ENCODE measurements at places on chromosomes 2 and 18.

- no peak for DNase-seq
Measured at GRCh38 chr2:210558708-210559107, 2.3 kb downstream of the CPS1 start.

GRCh38 chr18:79979843-79980242 lies 8.5 kb downstream of the TXNL4A start:
- DNase-seq, result no peak

GRCh38 chr2:17894556-17894955 lies 16.1 kb downstream of the KCNS3 start:
- no peak for DNase-seq

- DNase-seq, result no peak
Measured at GRCh38 chr18:35458677-35459441, 38.9 kb downstream of the INO80C start.

DNA sequence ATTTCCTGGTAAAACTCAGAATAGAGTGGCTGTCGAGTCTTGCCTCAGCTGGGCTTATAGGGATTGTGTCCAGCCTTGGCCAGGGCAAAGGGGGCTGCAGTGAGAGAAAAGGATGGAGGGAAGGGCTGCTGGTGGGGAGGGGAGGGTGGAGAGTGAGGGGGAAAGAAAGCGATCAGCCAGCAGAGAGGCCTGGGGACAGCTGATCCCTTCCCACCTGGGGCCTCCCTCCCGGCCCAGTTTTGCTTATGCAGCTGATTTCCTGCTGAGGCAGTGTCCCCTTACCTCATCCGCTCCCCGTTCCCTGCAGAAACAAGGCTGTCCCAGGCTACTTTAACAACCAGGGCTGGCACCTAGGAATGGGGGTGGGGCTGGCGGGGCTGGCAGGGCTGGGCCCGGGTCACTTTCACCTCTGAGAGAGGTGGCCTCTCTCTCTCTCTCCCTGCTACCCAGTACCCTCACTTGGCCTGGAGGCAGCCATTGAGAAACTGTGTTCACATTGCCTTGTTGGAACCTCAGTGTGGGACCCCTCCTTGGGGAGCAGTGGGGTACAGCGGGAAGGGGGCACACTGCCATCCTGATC lies 12.2 kb upstream of the GMPPA start:
- DNase-seq, result no peak

DNA sequence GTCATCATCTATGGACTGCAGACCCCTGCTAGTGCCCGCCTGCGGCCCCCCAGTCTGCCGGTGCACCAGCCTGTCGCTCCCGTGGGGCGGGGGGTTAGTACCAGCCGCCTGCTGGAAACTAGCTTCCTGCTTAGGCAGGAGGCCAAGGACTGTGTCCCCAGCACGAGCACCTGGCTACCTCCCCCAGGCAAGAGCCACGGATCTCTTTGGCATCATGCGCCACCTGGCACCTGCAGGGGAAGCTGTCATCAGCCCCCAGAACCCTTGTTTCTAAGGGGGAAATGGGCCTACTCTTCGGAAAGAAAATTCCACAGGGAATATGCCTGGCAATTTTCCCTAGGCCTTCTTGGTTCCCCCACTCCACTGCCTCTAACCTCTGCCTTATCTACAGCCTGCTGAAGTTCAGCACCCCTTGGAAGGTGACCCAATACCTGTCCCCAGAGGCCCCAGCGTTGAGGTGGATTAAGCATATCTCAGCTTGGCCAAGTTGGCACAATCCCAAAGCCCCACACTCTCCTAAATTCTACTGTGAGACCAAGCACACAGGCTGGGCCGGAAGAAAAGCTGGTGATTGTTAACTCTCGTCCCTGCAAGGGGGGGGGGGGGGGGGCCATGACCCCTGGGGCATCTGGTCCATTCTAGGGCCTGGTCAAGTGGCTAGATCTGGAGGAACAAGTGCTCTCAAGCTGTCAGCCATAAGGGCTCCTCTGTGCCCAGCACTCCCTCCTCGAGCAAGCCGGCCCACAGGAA lies 62.0 kb upstream of the POMC start:
- DNase-seq, result no peak
